ENCODE measurements at places on chromosomes 12 and 14.

GRCh38 chr14:49546766-49547165, 39.4 kb downstream of the RPS29 start:
- DNase-seq = no peak

DNA sequence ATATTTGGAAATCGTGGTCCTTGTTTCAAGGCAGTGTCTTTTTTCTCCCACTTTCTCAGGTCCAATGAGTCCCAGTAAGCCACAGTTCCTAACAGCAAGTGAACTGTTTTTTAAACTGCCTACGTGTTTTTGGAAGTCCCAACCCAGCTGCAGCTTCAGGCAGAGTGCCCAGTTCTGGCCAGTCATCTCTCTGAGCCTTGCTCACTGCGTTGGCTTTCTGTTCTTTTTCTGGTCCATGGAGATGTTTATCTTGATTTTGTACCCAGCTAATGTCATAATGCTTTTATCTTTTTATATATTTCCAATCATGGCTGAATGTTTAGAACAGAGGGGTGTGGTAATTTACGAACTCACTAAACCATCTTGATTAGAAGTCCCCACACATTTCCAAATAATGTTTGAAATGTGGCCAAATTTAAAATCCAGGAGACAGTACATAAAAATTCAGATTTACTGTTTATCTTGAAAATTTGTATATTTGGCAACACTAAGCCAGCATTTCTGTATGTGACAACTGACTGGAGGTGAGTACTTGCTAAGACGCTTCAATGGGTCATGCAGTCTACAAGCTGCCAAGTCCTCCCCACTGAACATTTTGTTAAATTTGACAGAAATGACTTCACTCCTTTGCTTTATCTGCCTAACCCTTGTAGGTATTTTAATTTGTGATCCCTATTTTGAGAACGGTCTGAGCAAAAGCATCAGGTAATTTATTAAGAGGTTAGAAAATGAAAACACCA, 46.1 kb upstream of the OTOGL start:
- no peak for DNase-seq

GRCh38 chr12:11777962-11778361, 128.5 kb downstream of the ETV6 start:
- no peak for DNase-seq

GRCh38 chr14:58245562-58245961, 919 bp downstream of the PSMA3 start:
- no peak for DNase-seq

DNA sequence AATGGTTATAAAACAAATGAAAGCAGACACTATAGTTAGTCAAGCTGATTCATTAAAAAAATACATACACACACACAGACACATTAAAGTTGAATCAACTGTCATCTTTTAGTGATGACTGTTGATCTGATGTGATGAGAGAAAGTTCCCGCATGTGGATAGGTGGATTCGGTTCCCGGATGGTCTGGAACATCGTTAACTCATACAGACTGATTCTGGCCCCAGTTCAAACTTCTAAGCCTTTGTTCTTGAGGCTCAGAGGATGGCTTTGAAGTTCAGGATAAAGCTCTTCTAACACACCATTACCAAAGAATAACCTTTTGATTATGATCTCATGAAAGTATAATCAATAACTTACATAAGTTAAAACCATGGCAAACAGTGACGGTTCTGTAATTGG, 27.5 kb downstream of the WIF1 start:
- no peak for DNase-seq

DNA sequence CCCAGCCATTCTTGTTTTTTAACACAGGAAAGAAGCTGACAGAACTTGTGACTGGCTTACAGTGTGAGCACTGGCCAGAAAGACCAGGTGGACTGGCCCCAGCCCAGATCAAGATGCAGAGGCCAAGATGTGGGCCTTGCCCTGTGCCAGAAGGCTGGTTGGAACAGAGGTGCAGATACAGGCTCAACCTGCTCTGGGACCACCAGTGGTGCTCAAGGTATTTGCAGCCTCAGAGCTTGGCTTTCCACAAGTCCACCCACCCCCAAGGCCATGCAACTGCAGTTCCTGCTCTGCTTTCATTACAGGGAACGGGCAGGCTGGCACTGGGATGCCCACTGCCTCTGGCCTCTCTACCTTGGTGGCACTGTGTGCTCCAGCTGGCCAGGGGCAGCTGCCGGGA, 23.3 kb downstream of the ZFC3H1 start:
- no peak for DNase-seq

DNA sequence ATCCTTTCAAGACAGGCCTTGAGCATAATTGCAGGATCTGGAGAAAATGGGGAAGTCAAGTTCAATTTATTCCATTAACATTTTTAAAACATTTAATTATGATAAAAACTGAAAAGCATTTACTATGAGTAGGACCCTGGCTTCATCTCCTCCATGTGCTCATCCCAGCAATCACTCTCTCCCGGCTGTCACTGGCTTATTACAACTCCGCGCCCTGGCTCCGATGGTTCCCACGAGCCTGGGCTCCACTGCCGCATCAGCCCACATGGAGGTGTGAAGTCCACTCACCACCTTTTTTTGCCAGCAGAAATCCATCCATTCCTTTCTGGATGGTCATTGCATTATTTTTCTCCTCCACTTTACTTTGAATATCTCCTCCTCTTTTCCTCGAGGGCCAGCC, 194.4 kb downstream of the EMP1 start:
- DNase-seq = no peak

GRCh38 chr12:106907411-106907810, 48.3 kb upstream of the TMEM263 start:
- DNase-seq = no peak

DNA sequence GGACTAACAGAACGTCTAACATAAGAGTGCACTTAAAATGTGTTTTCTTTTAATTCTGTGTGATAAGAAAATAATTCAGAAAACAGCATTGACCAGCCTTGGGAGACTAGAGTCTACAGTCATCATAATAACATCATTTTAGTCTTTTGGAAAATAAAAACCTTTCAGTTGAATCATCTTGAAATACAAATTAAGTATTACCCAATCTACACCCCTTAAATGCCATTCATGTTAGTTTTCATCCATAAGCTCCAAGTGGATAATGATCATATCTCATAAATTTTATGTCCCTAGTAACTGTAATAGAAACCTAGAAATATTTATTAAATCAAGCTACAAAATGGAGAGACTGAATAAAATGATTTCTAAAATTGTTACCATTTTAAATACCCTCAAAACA, 32.4 kb downstream of the EPS8 start:
- no peak for DNase-seq

GRCh38 chr12:26274441-26275312, 79.3 kb downstream of the SSPN start:
- no peak for DNase-seq

Measured in NCI-H2171 (cell line).